ENCODE measurements at places on chromosomes 4 and X. TPM values are rescaled to one million over a fixed set of nuclear protein-coding genes. Genes with fewer than 3 reads are reported as not detected.

DNA sequence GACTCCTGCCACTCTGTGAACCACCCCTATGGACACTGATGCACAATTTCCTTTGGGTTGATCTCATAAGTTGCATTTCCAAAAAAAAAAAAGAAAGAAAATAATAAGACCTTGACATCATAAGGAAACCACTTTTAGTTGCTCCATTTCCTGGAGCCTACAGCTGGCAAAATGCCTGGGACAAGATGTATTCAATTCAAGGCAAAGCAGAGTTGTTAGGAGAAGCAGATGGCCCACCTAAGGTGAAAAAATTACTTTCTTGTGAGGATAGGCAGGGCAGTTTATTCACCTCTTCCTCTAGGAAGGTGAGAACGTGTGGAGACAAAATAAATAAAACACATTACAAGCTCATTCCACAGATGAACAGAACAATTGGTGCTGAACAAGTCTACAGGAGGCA, 14.1 kb upstream of the SCRG1 start:
- DNase-seq: no peak

DNA sequence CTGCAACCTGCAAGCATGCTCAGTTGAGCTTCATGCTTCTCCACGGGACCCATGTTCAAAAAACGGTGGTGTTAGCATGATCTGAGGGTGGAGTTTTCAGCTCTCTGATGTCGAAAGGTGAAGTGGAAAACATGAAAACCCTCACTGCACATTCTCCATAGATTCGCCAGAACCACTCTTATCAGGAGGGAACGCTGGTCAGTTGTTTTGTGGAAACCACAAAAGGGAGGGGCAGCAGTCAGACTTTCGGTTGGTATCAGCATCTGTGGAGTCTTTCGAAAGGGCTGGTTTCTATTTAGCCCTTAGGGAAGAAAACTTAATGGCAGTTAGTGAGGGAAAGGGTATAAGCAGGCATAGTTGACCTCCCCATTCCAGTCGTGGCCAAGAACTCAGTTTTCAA, 12.6 kb downstream of the PPA2 start:
- DNase-seq: no peak

- no peak for DNase-seq
Measured at GRCh38 chr4:107619731-107620130, 100.3 kb downstream of the PAPSS1 start.

AWAT2 gene
- total RNA-seq: not detected

NALF2 gene
- 7.3 TPM for total RNA-seq

Measured in heart left ventricle (tissue), 16 donors.